ENCODE measurements at places on chromosomes 6 and 20.

GRCh38 chr20:48332555-48332954, 495.2 kb downstream of the PREX1 start:
- no peak for DNase-seq

DNA sequence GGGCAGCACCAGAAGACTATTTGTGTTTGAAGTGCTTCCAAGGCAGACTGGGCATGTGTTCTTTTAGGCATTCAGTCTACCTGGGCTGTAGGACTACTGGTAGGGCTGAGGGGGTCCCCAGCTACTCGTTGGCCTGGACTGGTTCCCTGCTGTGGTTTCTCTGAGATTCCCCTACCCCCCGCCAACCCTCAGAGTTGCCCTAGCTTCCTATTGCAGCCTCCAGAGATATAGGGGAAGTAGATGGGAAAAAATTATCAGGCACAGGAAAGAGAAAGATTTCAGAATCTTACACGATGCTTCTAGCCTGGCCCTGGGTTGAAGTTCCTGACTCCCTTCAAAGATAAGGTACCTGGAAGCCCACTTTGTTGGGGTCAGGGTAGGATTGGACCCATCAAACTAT, 22.5 kb downstream of the BRPF3 start:
- no peak for DNase-seq

- no peak for DNase-seq
Measured at GRCh38 chr20:47854687-47855212, 69.5 kb upstream of the SULF2 start.

GRCh38 chr6:11785774-11786579, 7.4 kb upstream of the ADTRP start:
- no peak for DNase-seq

- DNase-seq, result no peak
Measured at GRCh38 chr20:57685146-57685758, 24.6 kb downstream of the PMEPA1 start.

DNA sequence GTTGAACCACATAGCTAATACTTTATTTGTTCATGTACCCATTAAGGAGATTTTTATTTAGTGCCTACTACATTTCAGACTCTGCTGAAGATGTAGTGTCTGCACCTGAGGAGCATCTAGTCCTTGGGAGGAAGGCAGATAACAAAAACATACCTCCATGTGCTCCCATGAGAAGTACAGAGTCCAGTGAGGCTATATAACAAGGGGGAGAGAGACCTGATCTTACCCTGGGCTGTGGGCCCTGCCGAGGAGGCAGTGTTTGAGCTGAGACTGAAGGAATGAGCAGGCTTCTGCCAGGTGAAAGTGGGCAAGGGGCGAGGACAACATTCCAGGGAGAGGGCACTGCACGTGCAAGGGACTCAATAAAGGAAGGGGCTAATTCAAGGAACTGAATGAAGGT, 12.1 kb downstream of the MANBAL start:
- DNase-seq, result no peak

DNA sequence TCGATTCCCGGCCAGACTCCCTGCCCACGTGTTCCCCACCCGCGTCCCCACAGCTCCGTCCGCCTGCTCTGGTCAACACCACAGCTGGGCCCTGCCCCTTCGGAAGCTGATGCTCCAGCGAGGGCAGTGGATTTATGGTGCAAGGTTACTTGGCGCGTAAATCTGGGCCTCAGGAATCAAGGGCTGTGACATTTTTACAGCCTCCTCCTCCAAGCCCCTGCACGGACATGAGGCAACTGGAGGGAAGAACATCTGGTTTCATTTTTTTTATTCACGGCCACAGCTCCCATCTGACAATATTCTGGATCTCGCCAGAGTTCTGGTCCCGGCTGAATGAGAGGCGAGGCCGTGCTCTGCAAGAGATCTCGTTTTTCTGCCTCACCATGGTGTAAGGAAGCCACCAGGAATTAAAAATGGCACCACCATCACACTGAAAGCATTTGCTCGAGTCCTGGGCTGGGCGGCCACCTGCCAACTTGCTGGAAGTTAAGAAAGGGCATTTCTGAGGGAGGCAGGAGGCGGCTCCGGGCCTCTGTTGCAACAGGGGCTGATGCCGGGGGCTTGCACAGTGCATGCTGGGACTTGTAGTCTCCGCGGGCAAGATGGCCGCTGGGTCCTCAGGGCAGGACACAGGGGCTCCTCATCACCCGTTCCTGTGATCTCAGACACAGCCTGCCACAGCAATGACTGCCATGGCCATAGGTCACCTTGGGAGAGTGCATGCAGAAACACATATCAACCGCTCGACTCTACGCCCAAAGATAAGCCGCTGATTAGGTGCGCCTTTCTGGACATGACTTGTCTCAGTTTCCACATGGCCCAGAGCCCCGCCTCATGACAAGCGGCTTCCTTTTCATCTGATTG, 148.5 kb downstream of the LY86 start:
- peak; percentile 85 for DNase-seq

DNA sequence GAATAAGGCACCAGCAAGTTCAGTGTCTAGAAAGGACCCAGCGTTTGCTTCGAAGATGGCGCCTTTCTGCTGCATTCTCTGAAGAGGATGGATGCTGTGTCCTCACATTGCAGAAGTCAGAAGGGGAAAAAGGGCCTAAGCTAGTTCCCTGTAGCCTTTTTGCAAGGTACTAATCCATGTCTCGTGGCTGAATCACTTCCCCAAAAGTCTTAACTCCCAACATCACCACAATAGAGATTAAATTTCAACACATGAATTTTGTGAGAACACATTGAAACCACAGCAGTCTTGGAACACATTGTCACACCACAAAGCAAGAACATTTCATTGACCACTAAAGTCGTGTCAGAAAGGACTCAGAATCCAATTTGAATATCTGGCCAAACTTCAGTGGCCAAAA, 42.1 kb downstream of the KLHL31 start:
- DNase-seq, result no peak

All from right kidney (tissue), 9 donors.